Breast epithelium (tissue), 4 donors: ENCODE measurements at places on chromosomes 5 and 9.

- DNase-seq = no peak
Observed at GRCh38 chr5:44345871-44346270, 43.3 kb downstream of the FGF10 start.

GRCh38 chr5:148697180-148697808 lies 43.0 kb upstream of the HTR4 start:
- DNase-seq = no peak

DNA sequence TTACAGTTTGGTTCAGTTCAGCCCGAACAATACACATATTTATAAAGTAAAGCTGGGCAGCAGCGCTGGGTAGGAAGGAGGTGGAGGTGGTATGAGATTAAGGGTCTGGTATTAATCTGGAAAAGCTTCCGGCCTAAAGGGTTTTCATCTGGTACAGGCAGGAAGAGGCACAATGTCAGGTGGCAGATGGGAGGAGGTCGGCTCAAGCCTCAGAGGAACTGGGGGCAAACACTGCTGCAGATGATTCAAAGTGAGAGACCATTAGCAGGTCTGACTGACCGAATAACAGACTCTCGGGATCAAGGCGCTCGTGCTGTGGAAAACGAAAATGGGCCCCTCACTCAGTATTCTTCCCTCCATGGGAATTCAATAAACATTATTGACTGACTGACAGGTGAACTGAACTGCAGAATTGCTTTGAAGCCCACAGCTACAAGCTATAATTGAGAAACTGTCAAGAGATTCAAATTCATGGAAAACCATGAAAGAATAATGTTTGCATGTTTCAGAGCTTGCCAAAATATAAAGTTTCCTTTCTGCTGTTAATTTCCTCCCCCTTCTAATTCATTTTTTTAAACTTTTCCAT lies 75.3 kb downstream of the TMEM167A start:
- no peak for DNase-seq

GRCh38 chr5:74919487-74919886 lies 53.3 kb upstream of the FAM169A start:
- DNase-seq = no peak

- DNase-seq = no peak
Observed at GRCh38 chr5:154997746-154998145, 15.8 kb upstream of the KIF4B start.

DNA sequence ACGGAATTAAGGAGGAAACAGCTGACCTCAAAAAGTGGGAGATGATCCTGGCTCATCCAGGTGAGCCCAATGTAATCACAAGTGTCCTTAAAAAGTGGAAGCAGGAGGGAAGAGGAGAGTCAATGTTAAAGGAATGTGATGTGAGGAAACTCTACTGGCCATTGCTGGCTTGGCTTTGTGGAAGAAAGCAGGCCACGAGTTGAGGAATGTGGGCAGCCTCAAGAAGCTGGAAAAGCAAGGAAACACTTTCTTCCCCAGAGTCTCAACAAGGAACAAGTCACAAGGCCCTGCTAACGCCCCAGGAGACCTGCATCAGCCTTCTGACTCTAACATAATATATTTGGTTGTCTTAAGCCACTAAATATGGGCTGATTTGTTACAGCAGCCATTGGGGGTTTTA lies 252.8 kb downstream of the PSAT1 start:
- no peak for DNase-seq

- peak; percentile 85 for DNase-seq
Observed at GRCh38 chr9:130689937-130690700, 3.5 kb upstream of the EXOSC2 start.

- DNase-seq = no peak
Observed at GRCh38 chr5:150589862-150590601, 50.4 kb upstream of the SYNPO start.

DNA sequence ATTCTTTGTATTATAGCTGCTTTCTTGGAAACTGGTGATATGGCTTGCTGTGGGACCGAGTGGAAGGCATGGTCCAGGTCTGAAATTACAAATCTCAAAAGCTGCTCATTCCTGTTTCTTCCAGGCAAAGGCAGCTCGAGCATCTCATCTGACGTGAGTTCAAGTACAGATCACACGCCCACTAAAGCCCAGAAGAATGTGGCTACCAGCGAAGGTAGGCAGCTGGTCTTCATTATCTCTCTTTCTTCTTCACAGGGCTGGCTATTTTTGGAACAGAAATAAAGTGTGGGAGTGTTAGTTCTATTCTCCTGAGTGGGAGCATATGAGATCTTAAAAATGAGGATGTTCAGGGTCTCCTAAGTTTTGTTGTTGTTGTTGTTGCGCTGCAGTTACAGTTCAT lies 115.9 kb downstream of the FBXL7 start:
- no peak for DNase-seq

DNA sequence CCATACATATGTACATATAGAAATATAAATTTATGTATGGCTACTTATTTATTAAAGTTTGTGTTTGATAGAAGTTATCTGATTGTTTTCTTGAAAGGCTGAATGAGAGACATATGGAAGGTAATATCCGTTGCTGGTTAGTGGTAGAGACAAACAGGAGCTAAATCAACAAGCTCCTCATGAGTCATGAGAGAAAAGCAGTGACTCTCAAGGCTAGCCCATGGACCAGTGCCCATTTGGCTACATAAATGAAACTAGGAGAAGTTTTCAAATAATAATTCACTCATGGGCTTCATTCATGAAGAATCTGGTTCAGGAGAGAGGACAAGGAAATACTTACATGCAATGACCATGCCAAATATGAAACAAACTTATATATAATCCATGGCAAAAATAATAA lies 504.5 kb upstream of the ITGA1 start:
- DNase-seq = no peak

DNA sequence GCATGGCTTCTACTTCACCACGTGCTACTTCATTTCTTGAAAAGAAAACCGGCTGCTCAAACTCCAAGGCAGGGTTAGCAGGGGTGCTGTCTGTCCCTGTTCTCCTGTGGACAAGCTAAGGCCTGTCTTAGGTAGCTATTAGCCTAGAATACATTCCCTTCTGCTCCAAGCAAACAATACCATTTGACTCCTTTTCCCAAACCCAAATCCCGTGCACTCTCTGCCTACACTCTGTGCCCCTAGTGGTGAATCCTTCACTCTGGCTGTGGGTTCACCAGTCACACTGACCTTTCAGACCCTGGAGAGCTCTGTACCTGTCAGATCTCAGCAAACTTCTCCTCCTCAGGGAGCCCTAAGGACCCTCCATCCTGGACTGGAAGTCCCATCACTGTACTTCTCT lies 211.6 kb downstream of the SLIT3 start:
- no peak for DNase-seq
